ENCODE measurements at places on chromosomes 4 and X.

DNA sequence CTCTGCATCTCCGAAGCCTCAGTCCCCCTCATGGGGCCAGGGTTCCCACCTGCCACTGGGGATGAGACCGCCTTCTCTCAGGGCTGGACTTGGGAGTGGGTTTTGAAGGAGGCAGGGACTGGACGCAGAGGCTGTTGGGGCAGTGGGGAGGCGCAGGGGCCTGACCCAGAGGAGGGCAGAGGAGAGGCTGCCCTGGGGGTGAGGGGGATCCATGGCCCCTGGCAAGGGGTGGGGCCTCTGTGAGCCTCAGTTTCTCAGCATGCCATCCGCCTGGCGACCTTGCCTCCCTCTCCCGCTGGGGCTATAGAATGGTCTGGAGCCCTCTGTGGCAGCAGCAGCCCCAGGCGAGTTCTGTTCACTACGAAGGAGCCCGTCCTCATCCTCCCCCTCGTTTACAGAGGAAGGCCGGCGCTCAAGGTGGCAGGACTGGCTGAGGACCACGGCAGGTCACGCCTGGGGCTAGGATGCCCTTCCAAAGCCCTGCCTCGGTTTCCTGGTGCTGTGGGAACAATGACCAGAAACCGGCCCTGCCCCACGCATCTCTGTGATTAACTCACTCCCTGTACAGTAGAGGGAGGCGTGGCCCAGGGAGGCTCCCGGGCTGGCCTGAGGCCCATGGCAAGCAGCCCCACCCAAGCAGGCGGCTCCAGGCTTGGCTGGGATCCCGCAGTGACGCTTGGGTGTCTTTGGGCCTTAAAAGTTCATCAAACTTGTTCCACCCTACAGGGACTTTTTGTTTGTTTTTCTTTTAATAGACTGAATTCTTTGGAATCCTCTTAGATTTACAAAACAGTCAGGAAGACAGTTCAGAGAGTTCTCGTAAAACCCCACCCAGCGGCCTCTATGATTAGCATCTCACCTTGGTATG lies 16.0 kb upstream of the SH3TC1 start:
- DNase-seq = peak; percentile 95

DNA sequence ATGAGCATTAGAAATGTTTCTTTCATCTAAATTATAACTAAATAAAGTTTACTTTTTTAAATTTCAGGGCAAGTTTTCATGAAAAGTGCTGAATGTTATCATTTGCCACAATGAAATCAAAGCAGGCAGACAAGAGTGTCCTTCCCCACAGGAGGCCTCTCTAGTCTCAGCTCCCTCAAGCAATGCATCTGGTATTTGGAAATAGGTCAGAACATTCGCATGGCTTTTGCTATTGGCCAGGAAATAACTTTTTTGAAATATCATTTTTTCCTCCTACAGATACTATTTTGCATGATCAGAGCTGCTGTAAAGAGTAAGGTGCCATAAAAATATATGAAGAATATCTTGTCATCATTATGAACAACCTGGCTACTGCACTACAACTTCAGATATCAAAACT lies 41.1 kb downstream of the MAD2L1 start:
- DNase-seq = no peak

DNA sequence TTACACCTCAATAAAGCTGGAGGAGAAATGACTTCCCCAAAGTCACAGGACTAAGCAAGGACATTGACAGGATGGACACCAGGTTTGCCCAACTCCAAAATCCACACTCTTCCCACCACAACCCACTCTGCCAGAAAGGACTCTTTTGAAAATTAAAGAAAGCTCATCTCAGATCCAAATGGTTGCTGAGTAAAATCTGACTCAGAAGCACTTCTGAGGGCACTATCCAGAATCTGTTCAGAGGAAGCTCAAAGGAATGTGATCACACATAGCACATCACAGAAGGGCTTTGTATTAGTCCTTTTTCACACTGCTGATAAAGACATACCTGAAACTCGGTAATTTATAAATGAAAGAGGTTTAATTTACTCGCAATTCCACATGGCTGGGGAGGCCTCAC lies 155.5 kb downstream of the RAB28 start:
- DNase-seq = no peak

- DNase-seq = no peak
Measured at GRCh38 chr4:3044870-3045819, 29.2 kb downstream of the HTT-AS start.

DNA sequence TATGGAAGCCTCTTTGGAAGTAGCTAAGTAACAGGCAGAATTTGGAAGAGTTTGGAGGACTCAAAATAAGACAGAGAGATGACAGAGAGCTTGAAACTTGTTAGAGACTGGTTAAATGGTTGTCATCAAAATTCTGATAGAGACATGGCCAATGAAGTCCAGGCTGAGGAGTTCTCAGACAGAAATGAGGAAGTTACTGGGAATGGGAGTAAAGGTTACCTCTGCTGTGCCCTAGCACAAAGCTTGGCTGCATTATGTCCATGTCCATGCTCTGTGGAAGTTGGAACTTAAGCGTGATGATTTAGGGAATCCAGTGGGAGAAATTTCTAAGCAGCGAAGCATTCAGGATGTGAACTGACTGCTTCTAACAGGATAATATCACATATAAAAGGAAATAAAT lies 146.2 kb upstream of the NDST4 start:
- DNase-seq = no peak

DNA sequence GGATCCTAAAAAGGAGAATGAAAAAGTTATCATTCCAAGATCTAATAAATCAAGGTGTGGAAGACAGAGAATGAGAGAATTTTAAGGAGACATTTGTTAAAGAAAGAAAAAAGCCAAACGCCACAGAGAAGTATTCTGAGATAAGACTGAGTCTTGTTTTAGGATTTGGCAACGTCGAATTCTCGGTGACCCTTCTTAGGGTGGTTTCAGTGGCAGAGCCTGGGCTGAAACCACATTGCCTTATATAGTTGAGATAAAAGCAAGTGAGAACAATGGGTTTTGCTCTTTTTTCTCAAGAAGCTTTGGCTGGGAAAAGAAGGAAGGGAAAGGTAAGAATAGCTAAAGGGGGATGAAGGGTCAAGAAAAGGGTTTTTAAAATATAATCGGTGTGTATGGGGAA lies 209.4 kb downstream of the VEGFC start:
- DNase-seq = no peak

- no peak for DNase-seq
Measured at GRCh38 chr4:113173793-113174264, 124.4 kb downstream of the ANK2 start.

GRCh38 chr4:5814421-5814820 lies 78.5 kb downstream of the CRMP1 start:
- DNase-seq = no peak

DNA sequence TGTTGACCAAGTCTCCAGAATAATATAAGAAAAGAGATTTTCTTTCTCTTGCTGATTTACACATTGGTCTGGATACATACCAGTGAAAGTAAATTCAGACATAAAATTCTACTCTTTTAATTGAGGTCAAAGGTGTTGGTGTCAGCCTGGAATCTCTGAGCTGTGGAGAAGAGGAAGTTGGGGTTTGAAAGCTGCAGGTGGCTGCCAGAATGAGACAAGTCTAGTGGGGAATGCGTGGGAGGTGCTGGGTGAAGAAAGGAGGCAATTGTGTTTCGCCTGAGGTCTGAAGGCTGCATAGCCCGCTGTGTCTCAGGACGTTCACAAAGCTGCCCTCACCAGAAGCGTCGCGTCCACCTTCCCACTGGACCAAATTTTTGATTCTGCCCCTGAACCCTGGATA lies 31.2 kb downstream of the PHEX start:
- no peak for DNase-seq

GRCh38 chr4:99043346-99043745 lies 45.2 kb downstream of the ADH5 start:
- no peak for DNase-seq

- no peak for DNase-seq
Measured at GRCh38 chrX:149504226-149504914, 736 bp downstream of the IDS start.

DNA sequence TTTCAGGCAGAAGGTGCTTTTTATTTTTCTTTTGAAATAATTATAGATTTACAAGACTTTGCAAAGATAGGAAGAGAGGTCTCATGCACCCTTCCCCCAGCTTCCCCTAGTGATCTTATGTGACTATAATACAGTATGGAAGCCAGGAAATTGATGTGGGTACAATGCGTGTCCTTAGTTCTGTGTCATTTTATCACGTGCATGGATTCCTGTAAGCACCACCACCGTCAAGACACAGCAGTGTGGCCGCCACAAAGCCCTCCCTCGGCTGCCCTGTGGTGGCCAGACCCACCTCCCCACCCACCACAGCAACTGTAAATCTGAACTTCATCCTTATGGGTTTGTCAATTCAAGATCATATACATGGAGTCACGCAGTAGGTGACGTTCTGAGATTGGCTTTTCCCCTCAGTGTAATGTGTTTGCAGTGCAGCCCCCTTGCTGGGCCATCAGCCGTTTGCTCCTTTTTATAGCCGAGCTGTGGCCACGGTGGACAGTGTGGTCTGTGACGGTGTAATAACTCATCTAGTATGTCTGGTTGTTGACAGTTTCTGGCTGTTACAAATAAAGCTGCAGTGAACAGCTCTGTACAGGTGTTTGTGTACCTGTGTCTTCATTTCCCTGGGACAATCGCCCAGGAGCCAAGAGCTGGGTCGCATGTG lies 10.9 kb upstream of the HTRA3 start:
- no peak for DNase-seq

GRCh38 chr4:145625677-145626622 lies 6.8 kb downstream of the MMAA start:
- no peak for DNase-seq

DNA sequence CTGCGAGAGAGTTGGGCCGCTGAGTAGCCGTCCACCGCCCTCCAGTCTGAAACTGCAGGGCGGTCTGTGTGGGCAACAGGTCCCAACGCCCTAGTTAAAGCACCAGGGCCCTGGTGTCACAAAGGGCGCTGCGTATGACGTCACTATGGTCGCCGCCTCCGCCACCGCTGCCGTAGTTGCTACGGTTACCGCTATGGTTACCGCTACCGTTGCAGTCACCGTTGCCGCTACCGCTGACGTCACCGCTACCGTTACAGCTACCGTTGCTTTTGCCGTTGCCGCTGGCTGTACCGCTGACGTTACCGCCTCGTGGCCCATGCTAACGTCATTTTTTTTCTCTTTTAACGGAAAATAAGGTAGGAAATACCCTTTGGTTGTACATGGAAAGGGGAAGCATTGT lies at the start of gene PPP1R2C:
TSS of gene PPP1R2C (minus strand) at position 68 of the 400 bp plus-strand sequence. CDS start 84 bp downstream, outside the sequence.
- DNase-seq = no peak

- DNase-seq = no peak
Measured at GRCh38 chr4:42327323-42327722, 70.0 kb upstream of the SHISA3 start.

DNA sequence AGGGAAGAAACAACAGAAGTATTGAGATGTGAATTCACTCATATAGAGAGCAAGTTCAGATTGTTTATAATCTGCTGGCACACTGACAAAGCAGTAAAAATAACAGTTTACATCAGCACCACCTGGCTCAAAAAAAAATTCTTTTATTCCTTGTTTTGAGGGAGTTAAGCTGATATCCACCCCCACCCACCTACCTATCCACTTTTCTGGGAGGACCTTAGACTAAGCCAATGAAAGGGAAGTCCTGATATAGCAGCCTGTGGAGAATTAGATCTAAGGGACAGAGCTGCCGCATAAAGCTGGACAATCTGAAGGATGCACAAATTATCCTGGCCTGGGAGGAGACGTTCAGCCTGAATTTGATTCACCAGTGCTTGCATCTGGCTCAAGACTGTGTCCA lies 264.5 kb downstream of the RCHY1 start:
- DNase-seq = no peak

- no peak for DNase-seq
Measured at GRCh38 chrX:46620505-46620904, 46.9 kb downstream of the CHST7 start.

DNA sequence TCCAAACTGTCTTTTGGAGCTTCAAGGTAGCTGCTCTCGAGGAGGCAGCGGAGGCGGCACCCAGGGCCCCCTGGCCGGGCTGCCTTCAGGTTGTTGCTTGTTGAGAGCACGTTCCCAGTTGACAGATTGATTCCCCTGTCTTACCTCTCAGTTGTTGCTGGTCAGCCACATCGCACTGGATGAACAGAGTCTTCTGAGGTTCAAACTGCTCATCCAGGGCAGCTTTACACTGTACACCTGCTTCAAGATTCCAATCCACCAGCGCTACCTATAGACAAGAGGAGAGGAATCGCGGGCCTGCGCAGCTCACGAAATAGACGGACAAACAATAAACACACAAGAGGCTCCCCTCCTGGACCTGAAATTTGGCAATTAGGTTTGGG lies 497 bp downstream of the HPGD start:
- DNase-seq = no peak

GRCh38 chrX:100720301-100720700 lies 11.6 kb downstream of the SYTL4 start:
- no peak for DNase-seq

All from epithelial cell of prostate (primary cell).